Stimulated activated CD8-positive, alpha-beta memory T cell treated with anti-CD3 and anti-CD28 coated beads, Interleukin-7, amount 100 ng/mL, for 1 hour (primary cell): ENCODE measurements at places on chromosomes 1 and 21.

GRCh38 chr1:8437347-8437746 lies 119.4 kb downstream of the SLC45A1 start:
- no peak for DNase-seq

DNA sequence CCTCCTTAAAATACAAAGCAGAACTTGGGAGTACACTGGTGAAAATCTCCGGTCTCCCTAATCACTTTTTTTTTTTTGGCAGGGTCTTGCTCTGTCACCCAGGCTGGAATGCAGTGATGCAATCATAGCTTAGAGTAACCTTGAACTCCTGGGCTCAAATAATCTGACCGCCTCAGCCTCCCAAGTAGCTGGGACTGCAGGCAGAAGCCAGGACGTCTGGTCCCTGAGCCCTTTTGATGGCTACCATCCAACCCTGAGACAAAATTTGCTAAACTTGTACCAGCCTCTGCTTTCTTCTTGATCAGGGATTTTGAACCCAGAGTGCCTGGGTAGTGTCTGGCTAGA lies 4.1 kb downstream of the L1TD1 start:
- DNase-seq = no peak

DNA sequence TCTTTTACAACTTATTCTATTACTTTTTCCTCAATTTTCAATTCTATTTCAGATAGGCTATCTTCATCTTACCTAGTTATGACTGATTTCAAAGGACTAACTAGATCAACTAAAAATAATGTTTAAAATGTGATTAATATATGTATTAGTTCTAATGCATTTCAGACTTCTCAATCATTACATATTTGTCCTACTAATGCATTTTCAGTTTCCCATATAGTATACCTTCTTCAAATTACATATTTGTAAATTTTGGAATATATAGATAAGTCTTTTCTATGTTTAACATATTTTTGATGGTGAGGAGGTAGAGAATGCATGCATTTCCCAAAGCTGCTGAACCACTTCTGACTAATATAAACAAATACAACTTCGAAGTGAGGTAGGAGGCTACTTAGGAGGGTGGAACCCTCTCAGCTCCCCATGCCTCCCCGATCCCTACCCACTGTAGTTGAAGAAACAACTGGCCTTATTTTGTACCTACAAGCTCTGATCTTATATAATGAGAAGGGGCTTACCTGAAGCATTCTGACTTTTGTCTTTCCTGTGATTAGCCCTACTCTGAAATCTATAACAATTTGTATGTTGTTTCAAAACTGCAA lies 1.7 kb downstream of the TRMT1L start:
- no peak for DNase-seq

DNA sequence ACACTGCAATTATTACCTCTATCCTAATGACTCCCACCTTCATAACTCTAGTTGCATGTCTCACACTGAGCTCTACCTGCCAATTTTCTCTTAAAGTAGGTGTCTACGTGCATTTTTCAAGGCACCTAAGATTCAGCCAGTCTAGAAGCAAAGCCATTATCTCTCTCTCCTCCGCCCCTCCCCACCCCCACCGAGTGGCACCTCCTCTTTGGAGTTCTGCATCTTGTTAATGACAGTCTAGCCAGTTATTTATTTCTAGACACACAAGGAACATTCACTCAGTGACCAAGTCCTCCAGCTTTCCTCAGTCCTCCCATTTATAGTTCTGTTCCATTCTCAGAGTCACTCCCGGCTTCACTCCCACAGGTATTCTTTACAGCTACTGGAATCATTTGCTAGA lies 47.6 kb downstream of the ASTN1 start:
- no peak for DNase-seq

GRCh38 chr1:204130981-204131892 lies 20.6 kb downstream of the ETNK2 start:
- no peak for DNase-seq

DNA sequence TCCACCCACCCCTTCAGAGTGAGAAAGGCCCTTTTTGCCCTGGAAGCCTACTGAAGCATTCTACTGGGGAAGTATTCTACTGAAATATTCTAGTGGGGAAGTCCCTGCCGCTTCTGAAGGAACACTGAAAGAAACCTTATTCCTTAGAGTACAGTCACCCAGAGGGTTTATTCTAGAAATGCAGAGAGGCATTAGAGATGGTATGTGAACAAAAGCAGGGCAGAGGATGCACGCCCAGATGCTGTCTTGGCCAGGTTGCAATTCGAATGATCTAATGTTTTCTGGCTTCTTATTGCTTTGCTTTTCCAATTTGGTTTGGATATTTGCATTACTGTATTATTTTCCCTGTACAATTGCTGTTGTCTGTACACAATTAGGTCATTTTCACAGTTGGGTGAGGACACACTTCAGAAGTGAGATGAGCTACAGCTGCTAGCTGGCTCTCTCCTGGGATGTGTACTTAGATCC lies 37.1 kb downstream of the CCN1 start:
- no peak for DNase-seq

GRCh38 chr1:118081387-118081786 lies 103.6 kb downstream of the SPAG17 start:
- DNase-seq = no peak

DNA sequence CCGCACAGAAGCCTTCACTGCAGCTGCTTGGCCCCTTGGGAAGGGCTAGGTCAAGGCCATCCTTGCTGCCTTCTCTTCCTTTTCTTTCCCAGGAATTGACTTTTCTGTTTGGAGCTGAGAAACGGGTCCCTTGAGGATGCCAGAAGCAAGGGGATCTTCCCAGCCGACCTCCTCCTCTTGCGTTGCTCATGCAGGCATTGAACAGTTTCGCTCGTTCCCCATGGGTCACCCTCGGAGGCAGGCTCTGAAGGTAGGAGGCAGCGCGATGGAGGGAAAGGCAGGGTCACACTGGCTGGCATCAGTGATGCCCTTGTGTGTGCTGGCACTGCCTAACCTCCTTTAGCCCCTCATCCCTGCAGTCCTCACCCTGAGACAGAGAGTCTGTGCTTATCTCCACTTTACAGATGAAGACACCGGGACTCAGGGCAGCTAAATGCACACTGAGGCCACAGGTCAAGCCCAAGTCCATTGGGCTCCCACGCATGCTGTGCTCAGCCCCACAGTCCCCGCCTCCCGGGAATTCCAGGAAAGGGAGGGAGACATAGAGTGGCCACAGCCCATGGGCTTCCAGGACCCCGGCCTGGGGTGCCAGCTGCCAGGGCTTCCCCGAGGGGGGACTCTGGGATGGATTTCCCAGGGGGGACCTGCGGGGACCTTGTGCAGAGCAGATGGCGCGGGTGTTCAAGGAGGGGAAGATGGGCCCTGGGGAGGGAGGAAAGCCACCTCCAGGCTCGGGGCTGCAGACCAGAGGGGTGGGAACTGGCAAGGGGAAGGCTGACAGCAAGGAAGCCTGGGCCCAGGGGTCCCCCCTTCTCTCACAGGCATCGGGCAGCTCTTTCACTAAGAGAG lies 90.2 kb downstream of the SPSB1 start:
- no peak for DNase-seq

- DNase-seq = no peak
These were observed 175.0 kb downstream of the DAB1 start for GRCh38 chr1:57248830-57249229.

GRCh38 chr21:17900990-17901385 lies 81.8 kb upstream of the C21orf91 start:
- no peak for DNase-seq

DNA sequence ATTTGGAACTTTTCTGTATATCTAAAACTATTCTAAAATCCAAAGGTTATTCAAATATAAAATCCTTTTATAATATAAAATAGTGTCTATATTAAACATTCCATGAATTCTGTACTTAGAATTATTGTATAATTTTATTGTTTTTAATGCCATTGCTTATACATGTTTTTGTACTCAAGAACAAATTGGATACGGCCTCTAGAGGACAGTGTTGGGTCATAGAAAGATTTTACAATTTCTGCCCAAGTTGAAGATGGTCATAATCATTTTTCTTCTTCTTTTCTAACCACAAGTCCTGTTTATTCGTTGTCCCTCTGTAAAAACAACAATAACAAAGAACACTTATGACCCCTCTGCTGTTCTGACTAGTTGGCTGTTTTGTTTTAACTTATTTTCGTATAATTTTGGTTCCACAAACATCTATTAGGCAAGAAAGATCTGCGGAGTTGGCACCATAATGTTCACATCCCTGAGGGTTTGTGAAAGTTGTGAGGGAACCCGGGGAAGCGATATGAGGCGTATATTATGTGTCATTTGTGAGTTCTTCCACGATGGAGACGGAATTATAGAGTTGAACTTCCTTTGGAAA lies 75.7 kb upstream of the KIF26B start:
- no peak for DNase-seq

DNA sequence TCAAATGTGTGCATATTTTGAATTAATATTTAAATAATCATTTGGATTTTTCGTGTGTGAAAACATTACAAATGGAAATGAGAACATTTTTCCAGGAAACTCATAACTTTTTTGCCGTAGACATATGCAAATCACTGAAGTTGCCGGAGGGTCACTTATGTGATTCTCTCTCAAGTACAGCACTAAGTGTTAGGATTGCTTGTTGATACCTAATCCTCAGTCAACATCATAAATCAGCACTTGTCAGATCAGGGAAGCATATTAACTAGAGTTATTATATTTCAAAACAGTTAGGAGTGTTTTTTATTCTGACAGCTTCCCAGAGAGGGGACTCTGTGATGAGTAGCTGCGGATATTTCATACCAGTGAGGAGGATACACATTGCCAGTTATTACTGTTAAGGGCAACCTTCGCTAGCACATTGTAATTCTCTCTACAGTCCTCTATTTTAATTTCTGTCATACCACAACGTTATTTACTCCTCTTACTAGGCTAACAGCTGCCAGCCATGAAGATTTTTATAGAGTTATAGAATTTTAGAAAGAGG lies 41.5 kb downstream of the NCAM2 start:
- no peak for DNase-seq

DNA sequence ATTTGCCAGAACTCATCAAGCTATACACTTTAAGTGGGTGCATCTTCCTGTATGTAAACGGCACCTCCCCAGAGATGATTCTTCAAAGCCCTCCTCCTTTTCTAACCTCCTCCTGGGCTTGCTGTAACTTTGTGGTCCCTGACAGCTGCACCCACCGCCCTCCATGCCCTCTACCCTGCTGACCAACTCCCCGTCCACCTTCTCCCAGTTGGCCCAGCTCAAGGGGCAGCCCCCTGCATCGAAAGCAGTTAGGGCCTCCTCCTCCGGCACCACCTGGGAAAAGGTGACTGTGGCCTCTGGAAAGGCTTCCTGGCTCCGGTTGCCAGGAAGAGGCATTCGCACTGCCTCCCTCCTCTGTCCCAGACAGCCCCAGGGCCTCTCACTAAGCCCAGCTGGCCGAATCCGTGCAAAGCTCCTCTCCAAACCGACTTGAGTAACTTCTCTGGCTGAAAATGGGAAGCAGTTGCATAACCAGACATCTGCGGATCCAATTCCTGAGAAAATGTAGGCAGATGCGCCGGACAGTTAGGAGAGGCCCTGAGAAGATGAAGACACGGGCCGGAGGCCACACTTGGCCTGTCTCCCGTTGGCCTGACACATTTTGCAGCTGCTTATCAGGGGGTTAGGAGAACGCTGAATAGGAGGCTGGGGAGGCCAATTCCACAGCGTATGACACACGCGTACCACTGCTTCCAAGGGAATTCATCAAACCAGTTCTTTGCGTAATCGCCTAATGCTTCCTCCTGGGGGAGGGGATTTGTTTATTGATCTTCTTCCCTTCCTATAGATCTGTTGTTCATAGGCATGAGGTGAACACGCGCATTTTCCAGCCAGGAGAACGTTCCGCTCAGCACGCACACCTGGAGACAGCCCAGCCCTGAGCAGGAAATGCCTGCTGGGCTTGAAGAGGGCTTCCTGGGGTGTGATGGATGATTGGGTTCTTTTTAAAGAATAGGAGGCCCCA lies 48.7 kb upstream of the COL6A2 start:
- DNase-seq = no peak

DNA sequence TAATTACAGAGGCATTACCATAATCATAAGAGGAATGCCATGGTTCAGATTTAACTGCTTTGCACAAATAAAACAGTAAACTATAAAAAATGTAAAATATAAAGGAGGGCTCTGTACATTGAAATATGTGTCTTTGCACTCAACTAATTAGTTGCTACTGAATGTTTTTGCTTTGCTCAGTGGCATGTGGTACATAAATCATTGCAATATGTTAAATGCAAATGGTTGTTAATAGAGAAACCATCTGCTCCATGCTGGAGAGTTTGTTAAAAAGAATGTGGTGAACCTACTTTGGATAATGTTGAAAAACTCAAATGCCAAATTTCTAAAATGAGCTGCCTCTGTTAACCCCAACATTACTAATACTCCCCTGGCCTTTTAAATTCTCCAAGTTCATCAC lies 201.5 kb downstream of the NTNG1 start:
- DNase-seq = no peak

- DNase-seq = no peak
These were observed 31.6 kb upstream of the KIF1B start for GRCh38 chr1:10178597-10179405.

DNA sequence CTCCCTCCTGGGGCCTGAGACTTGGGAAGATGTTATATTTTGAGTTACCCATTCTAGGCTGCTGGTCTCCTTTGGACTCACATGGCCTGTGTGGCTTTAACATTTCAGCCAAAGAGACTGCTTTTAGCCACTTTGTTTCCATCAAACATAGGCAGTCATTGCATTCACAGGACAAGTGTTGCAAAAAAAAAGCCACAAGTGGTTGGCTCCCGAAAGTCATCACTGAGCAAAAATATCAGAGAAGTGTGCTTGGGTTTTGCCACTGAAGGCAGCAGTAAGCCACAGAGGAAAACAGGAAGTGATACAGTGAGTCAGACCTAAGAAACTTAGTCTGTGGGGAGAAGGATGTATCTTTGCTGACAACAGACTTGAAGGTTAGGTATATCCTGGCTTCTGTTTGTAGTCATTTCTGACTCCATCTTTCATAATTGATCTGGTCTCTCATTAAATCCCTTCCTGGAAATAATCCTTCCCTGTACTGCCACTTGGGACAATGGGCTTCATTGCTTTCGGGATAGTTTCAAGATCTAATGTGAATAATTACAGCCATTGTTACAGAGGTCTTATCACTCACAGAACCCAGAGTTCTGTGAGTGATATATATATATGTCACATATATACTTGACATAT lies 80.9 kb downstream of the COLGALT2 start:
- DNase-seq = peak; percentile 11

DNA sequence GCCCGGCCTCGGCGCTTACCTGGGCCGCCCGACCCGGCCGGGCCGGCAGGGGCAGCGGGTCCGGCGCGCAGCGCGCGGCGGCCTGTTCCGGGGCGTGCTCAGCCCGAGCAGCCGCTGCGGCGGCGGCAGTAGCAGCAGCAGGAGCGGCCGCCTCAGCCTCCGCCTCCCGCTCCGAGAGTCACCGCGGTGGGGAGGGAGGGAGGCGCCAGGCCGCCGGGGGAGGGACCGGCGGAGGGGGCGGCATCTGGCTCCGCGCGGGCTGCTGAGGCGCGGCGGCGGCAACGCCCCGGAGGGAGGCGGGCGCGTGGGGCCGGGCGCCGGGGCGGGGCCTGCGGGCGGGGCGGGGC lies at the start of gene CTNNBIP1:
TSS of gene CTNNBIP1 (minus strand) at position 194 of the 347 bp plus-strand sequence. CDS start 38,205 bp downstream, outside the sequence.
- no peak for DNase-seq

DNA sequence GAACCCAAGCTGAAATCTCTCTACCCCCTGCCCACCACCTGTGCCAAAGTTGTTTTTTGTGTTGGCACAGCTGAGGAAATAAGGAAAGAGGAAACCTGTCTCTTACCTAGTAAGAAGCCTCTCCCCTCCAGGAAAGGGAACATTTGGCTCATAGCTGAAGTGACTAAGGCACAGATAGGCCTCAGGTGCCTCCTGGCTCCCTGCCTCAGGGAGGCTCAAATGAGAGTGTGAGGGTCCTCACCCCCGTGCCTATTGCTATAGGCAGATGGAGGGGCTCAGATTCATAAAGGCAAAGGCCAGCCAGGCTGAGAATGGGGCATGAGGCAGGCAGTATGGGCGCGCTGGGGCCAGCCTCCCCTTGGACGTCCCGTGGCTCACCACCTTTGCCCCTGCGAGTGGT lies 7.4 kb downstream of the SLC30A2 start:
- no peak for DNase-seq
